Stimulated activated CD4-positive, alpha-beta T cell treated with anti-CD3 and anti-CD28 coated beads, Interleukin-12 subunit alpha, Interleukin-12 subunit beta, amount 100 ng/mL, for 24 hours (primary cell): ENCODE measurements at places on chromosomes 12 and 14.

DNA sequence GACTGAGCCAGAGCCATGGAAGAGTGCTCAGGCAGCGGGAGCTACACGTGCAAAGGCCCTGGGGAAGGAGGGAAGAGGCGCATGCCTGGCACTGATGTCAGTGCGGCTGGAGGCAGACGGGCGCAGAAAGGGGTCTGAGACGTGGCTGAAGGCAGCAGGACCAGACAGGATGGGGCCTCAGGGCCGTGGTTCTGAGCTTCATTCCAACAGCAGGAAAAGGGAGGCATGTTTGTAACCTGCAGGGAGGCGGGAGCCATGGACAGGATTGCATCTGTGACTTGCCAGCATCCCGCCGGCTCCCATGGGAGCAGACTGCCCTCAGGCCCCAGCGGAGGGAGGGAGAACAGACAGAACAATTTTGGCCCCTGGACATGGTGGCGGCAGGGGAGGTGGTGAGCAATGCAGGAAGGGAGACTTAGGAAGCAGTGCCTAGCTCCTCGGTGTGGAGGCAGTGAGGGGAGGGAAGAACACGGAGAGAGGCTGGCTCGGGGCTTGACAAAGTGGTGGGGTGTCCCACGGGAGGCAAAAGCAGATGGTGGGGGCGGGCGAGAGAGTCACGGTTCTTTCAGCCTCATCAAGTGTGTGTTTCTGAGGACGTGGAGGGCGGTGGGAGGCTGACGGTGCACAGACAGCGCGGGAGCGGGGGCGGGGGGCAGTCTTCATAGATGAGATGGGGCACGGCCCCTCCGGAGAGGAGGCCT lies 33.3 kb upstream of the INF2 start:
- DNase-seq: no peak

DNA sequence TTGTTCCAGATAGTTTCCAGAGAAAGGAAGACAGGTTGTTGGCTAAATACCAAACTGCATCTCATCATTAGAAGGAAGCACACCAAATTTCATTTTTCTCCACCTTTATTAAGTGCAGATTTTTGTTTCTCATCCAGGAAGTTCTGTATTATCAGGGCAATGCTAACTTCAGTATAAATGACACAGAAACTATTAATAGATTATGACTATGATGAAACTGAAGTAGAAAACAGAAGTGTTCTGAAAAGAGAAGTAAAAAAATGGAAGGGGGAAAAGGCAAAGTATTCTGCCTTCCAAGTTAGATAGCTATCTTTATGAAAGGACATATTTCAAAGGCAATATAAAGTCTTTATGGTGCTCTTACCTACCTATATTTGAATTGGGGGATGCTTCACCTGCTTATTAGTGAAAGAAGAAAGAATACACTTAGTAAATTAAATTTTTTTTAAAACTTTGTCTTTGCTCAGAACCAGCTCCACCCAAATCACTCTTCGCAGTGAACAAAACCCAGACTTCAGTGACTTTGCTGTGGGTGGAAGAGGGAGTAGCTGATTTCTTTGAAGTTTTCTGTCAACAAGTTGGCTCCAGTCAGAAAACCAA lies 223.9 kb downstream of the PTPRO start:
- DNase-seq: no peak

DNA sequence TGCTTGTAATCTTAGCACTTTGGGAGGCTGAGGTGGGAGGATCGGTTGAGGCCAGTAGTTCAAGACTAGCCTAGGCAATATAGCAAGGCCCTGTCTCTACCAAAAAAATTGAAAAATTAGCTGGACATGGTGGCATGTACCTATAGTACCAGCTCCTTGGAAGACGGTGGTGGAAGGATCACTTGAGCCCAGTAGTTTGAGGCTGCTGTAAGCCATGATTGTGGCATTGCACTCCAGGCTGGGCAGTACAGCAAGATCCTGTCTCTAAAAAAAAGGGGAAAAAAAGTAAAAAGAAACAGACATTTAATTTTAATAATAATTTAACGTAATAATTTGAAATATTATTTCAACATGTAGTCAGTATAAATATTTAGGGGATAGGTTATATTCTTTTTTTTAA lies 16.1 kb downstream of the MON2 start:
- DNase-seq: no peak

DNA sequence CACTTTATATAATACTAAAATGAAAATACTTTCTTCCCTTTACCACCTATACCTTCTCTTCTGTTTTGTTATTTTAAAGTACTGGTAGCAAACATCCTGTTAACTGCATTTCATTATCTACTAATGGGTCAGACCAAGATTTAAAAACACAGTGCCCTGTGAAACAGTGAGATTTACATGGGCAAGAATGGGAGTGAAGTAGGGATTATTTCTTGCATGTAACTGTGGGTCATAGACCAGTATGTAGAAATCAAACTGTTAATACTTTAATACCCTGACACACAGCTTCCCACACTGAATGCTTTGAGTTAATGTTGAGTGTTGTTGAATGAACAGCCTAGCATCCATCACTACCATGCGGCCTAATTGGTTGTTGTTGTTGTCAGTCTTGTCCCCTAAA lies 61.6 kb downstream of the PLEKHA5 start:
- DNase-seq: no peak

DNA sequence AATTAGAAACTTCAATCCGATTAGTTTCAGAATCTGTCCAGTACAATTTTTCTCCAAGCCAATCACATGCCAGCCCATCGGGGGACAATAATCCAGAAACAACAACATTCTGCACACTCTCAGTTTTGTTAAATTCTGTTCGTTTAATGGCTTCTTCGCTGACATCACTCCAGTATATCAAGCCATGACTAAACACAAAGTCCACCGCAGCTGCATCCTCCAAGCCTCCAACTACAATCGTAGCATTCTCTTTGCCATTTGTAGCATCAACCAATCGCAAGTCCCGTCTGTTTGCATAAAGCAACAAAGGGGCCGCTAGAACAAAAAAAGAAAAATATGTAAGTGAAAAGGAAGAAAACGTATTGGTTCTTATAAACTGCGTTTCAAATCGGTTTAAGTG lies 22.5 kb downstream of the LRP6 start:
- DNase-seq: no peak

DNA sequence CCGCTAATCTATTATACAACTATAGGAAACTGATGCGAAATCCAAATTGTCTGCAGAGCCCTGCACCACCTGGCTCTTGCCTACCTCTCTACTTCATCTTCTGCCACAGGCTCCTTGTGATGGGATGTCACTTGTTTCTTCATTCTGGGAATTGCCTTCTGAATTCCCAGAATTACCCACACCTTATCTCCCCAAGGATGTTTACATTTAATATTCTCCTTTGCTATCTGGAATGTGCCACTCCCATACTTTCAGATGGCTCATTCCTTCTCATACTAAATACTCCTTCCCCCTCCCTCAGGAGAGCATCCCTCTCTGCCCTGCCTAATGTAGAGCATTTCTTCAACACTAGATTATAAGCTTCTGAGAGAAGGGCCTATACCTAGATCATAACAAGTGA lies 573.1 kb downstream of the GALC start:
- no peak for DNase-seq

DNA sequence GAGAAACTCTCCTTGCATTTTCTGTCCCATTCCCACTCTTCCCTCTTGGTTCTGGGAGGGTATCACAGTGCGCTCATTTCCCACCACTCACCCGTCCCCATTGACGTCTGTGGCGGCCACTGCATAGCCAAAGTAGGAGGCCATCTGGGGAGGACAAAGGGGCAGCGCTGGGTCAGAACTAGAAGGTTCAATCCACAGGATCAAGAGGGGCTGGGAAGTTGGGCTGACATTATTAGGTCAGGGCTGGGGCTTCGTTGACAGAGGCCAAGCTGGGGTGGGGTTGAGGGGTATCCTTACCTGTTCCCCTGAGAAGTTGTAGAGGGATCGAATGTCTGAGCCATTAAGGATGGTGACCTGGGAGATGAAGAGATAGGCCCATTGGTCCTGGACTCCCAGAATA lies 13.5 kb downstream of the ITGA5 start:
- DNase-seq: no peak

DNA sequence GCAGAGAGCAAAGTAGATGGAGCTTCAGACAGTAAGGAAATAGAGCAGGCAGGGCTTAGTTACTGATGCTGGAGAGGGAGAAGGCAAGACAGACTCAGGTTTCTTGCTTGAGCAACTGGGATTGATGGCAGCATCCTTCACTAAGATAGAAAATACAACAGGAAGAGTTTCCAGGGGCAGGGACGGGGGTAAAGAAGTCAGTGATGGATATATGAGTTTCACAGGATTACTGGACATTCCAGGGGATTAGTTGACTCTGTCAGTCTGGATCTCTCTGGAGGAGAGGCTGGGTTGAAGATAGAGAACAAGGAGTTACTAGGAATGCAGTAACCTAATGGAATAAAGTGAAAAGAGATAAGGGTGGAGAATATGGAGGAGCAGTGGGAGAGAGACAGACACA lies 74.5 kb upstream of the ATF1 start:
- no peak for DNase-seq
